Germinal center (tissue), 1 donor: ENCODE measurements at places on chromosomes 3 and 15.

- DNase-seq: peak; percentile 25
Observed at GRCh38 chr3:23830869-23831484, 25.2 kb downstream of the UBE2E1 start.

DNA sequence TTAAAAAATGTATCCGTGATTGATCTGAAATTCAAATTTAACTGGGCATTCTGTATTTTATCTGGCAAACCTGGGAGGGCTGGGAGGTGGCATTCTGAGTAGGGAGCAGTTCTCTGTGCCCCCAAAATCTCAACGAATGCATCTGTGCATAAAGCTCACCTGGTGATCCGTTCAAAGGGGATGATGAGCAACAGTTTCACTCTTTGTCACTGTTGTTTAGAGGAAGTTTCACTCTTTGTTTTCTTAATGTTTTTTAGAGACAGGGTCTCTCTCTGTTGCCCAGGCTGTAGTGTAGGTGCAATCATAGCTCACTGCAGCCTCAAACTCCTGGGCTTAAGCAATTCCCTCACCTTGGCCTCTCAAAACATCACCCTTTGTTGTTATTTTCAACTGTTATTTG lies 186.7 kb downstream of the SSR3 start:
- DNase-seq: no peak

DNA sequence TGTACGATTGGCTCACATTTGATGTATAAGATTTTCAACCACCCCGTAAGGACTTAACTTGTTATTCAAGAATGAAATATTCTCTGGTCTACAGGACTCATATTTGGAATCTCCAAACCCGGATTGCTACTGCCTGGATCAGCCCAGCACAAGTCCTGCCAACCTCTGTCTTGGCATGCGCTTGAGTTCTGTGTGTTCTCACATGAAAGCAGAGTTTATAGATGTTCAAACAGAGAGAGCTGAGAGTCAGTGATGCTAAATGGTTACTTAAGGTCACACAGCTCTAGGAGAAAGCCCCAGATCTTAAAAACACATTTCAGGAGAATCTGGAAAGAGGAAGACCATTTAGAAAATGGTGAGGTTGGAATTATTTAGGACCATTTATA lies 268.0 kb upstream of the TBL1XR1 start:
- DNase-seq: no peak

GRCh38 chr3:143590660-143591059 lies 257.6 kb downstream of the SLC9A9 start:
- DNase-seq: no peak

- DNase-seq: no peak
Observed at GRCh38 chr3:37320276-37320675, 145.9 kb upstream of the LRRFIP2 start.

DNA sequence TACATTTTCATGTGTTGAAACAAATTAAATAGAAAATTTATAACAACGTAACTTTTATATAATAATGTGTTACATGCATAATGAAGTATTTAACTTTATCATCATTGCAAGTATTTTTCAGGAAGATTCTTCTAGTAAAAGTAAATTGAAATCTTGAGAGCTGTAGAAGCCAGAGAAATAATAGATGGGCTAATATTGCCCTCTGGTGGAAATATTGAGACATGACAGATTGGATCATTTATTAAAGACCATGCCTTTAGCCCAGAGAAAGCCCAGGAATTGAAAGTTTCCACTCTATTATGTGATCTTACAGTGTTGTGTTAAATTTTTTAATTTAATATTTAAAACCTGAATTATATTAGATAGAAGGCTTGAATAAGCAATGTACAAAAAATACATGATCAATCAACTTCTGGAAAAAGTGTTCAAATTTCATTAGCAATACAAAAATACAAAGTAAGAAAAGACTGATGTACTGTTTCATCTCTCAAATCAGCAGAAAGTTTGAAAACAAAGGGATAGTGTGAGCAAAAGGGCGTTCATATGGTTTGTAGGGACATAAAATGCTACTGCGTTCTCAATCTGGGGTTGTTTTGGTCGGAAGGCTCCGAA lies 52.7 kb upstream of the SPTSSB start:
- peak; percentile 29 for DNase-seq

- DNase-seq: no peak
Observed at GRCh38 chr3:145015253-145015652, 1043.6 kb downstream of the DIPK2A start.
